Stimulated activated CD8-positive, alpha-beta memory T cell treated with anti-CD3 and anti-CD28 coated beads, Interleukin-2, amount 100 ng/mL, for 1 hour (primary cell): ENCODE measurements at places on chromosomes 1 and 21.

DNA sequence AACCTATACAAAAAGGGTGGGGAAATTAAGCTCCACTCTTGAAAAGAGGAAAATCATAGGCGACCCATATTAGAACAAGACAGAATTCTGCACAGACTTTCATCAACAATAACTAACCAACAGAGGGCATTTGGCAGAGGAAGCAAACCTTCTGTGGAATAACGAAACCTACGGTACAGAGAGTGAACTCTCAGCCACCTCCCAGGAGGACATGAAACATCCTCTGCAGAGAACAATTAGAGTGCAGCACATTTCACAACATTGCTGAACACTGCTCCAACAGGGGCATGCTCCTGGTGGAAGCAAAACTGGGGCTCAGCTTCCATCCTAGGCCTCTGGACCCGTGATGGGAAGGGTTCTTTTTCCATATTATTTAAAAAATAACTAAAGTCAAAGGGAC is 110.9 kb downstream of the KCNJ15 start:
- DNase-seq = no peak

DNA sequence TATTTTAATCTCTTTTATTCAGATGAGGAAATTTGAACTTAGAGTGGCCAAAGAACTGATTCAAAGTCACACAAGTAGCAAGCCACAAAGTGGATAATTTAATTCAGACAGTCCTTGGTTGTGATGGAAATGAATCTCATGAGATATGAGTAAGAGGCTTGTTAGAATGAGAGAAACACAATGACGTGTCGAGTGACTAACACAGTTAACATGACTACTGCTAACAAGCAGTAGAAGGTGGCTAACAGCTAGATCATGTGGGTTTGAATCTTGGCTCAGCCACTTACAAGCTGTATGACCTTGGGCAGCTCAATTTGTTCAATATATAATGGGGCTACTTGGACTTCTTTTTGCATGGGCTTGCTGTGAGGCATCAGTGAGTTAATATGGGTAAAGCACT is 104.5 kb upstream of the LMO4 start:
- DNase-seq = no peak

DNA sequence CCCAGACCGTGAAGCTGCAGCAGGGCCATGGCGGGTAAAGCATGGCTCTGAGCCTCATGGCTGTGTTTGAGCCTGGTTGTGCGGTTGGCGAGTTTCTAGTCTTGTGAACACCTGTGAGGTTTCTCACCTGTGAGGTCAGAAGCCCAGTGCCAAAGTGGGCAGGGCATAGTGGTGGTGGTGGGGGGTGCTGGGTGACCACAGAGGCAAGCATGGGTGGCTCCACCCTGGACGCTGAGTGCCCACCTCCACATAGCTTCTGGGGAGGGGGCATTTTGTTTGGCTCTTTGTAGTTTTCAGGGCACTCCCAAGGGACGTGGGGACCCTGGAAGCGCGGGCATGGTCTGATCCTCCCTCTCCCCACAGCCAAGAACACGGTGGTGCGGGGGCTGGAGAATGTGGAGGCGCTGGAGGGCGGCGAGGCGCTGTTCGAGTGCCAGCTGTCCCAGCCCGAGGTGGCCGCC is 91.1 kb downstream of the TRIM11 start:
- DNase-seq = no peak

GRCh38 chr1:30751830-30752650 is 5.5 kb downstream of the LAPTM5 start:
- DNase-seq = no peak

DNA sequence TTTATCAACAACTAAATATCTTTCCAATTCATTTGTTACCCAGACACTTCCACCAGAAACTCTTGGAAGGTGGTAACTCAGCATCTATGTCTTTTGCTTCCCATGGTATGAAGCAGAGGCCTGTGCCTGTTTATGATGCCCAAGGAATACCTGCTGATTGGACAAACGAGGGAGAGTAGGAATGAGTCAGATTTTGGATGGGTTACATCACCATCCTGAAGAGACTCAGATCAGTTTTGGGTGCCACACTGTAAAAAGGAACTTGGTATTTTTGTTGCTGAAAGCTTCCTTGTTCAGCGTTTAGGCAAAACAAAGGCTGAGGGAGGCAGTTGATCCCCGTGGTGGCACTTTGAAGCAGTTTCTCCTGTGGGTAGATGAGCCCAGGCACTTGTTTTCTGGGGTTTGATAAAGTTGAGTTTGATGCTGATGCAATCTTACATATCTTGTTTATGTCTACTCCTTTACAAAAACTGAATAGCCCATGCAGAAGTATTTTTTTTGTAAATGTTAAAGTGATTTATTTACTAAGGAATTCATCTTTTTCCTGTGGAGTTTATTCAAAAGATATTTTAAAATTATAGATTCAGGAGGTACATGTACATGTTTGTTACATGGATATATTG is 26.7 kb upstream of the CYP4X1 start:
- no peak for DNase-seq

- DNase-seq = no peak
These were observed 497.0 kb upstream of the USP24 start for GRCh38 chr1:55712148-55712547.

DNA sequence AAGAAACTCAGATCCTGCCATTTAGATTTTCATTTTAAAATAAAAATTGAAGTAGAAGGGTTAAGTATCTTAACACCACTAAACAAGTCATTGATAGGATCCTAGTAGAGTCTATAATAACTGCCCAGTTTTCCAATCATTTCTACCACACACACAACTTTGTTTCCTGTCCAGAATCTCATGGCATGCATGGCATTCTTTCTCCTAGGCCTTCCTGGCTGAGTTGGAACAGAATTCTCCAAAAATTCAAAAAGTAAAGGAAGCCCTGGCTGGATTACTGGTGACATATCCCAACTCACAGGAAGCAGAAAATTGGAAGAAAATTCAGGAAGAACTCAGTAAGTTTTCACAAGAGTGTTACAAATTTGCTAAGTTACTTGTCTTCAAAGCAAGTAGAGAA is 111.4 kb upstream of the BMP8A start:
- no peak for DNase-seq

DNA sequence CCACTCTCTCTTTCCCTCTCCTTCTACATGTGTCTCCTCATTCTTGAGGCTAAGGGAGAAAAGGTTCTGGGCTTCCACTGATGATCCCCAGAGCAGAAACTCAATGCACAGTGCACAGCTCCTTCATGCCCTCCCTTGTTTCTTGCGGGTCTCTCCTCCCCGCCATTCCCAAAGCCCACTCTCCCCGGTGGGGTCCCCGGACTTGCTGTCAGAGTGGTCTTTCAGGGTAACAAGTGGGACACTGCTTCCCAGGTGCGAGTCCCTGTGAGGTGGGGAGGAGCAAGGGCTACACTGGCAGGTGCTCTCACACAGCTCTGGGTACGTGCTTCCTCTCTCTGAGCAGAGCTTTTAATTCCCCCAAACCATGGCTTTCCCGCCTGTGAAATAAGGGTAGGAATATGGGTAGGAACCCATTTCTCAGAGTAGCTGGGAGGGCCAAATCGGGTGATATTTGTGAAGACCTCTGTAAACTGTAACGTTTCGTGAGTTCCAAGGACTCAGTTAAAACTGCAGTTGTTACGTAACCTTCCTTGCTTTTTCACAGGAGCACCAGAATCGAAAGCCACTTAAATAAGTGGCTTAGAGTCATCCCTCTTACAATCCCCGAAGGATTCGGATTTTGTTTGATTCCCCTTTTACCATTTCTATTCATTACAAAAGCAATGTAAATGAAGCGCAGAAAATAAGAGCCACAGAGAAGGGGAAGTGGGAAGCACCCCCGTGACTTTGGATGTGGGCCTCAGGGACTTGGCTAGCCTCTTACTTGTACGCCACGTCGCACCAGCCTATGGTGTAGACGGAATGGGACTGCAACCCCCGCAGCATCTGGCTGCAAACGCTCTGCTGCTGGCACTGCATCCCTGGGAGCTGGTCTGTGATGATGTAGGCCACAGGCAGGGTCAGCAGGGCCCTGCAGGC is 6.2 kb downstream of the PGLYRP3 start:
- DNase-seq = no peak

- no peak for DNase-seq
These were observed 651.3 kb downstream of the PTPRC start for GRCh38 chr1:199290186-199290585.

DNA sequence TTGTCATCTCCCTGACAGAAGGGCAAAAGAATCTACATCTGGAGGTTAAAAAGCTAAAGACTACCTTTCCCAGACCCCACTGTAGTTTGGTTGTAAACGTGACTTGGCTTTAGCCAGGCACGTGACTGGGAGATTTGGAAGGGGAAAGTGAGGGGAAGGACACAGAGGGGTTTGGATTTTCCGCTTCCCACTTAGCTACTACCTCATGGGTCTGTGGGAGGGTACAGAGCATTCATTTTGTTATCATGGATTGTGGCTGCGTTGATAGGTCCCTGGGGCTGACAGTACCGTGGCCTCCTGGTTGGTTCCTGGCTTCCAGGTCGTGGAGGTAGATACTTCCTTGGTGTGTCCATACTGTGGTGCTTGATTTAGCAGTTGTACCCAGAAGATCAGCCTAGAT is 2.6 kb downstream of the CHD1L start:
- DNase-seq = no peak

- no peak for DNase-seq
These were observed 2.4 kb upstream of the B4GALT3 start for GRCh38 chr1:161179698-161180097.

DNA sequence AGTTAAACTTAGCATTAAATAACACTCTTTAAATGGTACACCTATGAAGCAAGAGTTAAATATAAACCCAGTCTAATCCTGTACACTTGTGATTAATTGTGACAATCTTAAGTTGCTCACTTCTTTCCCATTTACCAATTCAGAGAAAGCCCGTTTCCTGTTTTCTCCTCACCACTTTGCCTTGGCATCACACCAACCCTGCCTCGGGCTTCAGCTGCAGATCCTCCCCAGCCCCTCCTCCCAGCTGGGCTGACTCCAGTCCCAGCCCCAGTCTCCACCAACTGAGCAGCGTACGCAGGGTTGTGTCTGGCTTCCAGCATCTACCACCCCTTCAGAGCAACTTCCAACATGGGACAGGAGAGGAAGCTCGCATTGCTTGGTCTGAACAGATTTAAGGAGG is 4.1 kb downstream of the PYCR2 start:
- DNase-seq = no peak

DNA sequence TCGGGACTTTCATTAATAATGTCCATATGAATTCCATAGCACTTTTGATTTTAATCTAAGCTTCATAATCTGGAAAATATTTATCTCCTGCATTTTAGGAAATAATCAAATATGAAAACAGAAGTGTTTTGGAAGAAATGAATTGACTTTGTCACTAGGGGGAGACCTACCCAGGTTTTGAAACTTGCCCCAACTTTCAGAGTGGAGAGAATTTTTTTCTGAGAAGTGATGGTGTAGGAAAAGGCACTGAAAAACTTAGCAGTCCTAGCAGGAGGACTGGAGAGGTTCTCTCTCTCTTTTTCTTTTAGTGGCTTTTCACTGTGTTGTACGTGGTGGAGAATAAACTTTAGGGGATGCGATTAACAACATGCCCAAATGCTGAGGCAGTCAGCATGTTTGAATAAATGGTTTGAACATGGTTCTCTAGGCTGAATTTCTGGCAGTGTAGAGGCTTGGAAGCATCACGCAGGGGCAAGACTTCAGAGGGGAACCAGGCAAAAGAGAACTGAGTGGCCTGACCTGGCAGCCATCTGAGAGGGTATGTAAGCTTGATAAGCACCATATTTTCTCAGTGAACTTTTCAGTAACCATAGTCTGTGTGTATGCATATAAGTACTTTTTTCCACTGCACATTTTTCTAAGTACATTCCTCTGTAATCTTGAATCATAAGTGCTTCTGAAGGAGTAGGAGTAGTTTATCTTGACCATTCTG is 68.3 kb upstream of the NEK7 start:
- no peak for DNase-seq

- peak; percentile 16 for DNase-seq
These were observed 46.1 kb upstream of the BACE2 start for GRCh38 chr21:41121785-41122415.

- no peak for DNase-seq
These were observed 2.4 kb upstream of the PIK3R3 start for GRCh38 chr1:46134660-46135331.

- no peak for DNase-seq
These were observed 73.9 kb upstream of the VTCN1 start for GRCh38 chr1:117284399-117285215.

DNA sequence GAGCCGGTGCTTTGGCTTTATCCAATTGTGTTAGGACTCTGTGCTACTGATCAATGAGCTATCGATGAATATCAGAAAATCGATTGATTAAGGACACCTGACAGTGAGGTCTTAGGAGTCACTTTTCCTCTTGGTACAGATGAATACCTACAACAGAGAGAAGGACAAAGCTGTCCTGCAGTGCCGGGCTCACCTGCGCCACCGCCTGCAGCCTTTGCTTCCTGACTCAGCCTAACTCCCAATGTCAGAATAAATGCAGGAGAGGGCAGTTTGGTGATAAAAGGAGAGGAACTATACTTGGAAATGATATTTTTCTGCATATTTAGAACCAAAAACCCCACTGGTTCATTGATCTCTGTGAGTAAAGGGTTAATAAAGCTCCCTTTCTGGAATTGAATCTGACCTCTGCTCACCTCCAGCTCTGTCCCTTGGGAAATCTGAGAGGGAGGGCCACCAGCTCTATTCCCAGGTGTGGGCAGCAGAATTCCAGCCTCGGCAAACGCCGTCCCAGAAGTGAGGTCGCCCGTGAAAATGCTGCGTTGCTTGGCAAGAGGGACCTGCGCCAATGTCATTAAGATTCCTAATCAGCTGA is 39.3 kb downstream of the POFUT2 start:
- no peak for DNase-seq

GRCh38 chr1:91153341-91153740 is 131.5 kb upstream of the ZNF644 start:
- DNase-seq = no peak

DNA sequence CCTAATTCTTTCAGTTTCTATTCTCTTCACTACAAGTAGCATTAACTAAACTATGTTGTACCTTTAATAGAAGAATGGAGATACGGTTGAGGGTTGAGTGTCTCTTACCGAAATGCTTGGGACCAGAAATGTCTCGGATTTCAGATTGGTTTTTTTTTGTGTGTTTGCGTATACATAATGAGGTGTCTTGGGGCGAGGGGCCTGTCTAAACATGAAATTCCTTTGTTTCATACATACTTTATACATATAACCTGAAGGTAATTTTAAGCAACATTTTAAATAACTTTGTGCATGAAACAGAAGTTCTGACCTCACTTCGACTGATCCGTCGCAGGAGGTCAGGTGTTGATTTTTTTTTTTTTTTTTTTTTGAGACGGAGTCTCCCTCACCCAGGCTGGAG is 36.3 kb upstream of the MYOCOS start:
- DNase-seq = no peak

DNA sequence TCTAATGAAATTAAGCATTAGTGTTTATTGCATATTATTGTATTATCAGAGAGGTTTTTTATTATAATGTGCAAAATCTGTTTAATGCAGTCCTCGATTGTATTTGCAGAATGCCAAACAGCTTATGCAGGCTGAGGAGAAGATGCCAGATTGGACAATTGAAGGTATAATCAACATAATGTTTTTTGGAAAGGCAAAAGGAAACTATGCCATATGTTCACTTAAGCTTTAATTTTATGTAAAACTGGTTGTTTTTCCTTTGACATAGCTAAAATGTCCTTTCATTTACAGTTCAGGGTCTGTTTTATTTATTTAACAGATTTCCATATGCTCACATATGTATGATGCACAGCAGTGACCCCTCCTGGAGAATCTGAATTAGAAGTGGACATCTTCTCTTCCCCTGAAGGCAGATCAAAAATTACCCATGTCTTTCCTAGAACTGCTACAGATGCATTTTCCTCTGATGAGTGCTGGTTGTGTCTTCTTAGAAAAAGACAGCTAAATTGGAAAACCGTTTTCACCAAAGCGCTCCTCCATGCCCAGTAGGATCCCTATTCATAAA is 143.5 kb upstream of the USH2A start:
- DNase-seq = no peak

GRCh38 chr1:43420874-43421273 is 31.2 kb downstream of the SZT2 start:
- no peak for DNase-seq
